ENCODE measurements at places on chromosomes 5 and 9.

DNA sequence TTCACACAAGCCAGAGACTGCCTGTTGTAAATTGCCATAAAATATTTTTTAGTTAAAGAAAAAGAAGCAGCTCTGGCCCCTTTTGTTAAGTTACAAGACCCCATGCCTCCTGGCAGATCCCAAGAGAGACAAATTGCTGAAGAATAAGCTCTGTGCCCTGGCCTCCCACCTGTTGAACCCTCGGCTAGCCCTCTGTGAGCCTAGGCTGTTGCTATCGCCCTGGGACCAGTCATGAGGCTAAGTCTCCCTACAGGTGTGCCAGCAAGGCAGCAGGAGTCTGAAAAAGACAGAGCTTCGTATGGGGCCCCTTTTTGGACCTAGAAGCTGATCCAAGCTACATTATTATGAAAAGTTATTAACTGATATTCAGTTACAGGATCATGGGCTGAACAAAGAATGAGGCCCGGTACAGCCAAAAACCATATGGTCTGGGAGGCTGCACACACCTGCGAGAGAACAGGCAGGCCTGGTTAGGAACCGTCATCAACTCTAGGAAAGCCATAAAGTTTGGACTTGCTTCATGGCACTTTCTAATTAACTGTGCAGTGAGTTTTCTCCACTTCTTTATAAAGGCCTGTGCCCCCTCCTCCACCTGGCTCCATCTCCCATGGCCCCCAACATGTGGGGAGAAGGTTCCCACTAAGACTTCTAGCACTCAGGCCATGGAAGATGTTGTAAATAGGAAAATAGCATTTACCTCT, 384.7 kb downstream of the ENC1 start:
- DNase-seq: no peak

DNA sequence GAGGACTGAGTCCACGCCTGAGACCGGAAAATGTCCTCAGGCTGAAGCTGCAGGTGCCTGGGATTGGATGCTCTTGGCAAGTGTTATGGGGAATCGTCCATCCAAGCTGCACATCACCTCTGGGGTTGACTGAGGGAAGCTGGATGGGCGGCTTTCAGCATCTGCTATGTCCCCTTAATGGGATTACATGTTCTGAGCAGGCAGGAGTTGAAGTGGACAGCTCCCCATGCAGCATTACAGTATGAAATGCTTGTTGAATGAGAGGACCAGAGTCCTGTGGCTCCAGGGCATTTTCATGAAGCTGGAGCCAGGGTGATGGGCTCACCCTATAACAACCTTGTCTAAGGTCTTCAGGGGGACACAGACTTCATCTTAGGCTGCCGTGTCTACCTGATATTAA, 270.9 kb downstream of the HSPA4 start:
- no peak for DNase-seq

DNA sequence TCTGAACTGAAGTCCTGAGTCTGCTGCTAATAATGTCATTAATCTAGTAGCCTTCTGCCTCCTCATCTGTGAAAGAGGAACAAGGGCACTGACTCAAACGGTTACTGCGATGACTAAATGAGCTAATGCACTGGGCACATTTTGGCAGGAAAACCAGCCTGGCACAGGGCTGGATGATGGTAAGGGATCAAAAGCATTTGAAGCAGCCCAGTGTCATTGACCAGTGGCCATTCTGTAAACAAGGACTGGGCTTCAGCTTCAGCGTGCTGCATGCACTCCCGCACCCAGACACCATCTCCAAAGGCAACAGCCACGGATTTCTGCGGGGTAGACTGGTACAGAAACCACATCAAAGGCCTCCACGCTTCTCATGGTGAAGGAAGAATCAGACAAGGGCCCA, 8.0 kb downstream of the GCNT4 start:
- DNase-seq: no peak

DNA sequence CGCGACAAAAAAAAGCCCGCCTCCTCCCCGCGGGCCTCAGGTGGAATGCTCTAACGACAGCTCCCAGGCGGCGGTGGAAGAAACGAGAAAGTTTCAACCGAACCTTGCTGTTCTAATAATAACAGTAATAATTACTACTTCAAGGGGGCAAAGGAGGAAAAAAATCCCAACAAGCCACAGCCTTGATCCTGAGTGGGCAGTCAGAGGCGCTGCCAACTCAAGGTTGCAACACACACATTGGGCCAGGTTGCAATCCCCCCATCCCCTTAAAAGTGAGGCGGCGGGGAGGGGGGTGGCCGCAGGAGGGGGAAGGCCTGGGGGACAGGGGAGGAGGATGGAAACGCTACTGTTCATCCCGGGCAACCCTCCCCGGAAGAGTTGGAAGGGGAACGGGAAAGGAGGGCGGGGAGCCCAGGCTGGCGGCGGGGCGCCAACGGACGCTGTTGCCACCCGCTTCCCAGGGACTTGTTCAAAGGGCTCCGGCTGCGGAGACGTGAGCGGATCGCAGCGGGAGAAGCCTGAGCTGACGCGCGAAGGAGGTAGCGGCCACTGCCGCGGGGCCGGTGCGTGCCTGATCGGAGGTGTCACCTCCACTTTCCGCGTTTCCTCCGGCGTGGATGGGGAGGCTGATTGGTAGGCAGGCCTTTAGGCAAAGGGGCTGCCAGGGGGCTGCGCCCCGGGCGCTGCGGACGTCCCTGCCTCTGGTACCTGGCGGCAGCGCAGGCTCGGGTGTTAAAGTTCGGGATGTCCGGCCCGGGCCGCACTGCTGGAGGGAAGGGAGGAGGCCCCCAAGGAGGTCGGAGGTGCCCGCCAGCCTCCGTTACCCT, 647 bp downstream of the SMARCA2 start:
- peak; percentile 67 for DNase-seq

GRCh38 chr9:134620751-134621557, 20.6 kb upstream of the COL5A1 start:
- DNase-seq: no peak

GRCh38 chr9:76336027-76336426, 58.2 kb downstream of the RFK start:
- DNase-seq: no peak

DNA sequence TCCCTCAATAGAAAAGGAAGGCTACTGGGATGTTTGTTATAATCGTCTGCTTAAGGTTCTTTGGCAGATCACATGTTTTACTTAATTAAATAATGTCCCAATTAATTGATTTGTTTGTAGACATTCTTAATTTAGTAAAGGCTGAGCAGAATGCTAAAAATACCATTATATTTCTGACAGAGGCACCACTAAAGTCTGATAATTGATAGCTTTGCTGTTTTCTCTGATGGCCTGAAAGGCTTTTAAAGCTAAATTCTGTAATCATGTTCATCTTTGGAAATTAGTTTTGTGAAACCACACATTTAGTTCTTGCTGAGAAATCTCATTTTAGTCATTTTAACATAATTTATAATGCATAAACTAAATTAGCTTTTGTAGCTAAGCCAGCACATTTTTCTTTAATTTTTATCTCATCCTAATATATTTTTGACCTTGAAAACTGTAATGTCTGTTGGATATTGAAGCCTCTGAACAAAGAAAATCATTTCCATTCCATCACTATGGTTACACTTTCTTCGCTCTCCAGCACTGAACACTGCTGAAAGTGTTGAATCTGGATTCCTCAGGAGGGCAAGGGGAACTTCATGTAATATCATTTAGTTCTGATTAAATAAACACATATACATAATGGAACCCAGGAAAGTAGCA, 329.4 kb downstream of the ELAVL2 start:
- DNase-seq: no peak

GRCh38 chr5:135218486-135218755, 180.6 kb downstream of the MACROH2A1 start:
- no peak for DNase-seq

DNA sequence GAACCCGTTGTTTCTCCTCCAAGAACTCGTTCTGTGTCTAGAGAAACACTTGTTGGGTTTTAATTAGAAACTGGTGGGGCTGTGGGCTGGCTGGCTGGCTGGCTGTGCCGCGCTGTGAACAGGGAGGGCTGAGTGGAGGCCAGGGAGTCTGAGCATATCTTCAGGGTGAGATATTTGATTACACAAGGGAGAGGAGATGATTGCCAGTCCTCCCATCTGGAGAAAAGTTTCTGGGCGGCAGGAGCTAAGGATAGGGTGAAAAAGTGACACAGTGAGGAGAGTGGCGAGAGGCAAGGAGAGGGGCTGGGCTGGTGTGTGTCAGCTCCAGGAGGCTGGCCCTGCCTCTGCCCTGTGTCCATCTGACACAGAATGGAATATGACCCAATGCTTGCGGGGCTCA, 63.0 kb downstream of the GDNF start:
- no peak for DNase-seq

DNA sequence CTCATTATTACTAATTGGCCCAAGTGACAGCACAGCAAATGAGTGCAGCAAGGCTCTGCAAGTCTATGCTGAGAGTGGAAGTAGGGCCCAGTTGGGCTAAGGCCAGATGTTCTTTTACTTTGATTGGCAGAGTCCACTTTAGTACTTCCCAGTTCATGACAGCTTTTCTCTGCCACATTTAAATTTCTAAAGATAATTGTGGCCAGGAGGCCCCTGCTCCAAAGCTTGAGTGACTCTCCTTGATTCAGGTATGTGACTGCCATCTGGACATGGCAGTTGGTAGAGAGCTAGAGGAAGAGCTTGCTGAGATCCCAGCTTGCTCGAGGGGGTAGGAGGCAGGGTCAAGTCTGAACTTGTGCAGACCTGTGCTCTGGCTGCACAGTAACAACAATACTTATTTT, 154.1 kb downstream of the CARTPT start:
- peak; percentile 50 for DNase-seq

- DNase-seq: no peak
Measured at GRCh38 chr5:78544561-78545201, 103.9 kb downstream of the LHFPL2 start.

DNA sequence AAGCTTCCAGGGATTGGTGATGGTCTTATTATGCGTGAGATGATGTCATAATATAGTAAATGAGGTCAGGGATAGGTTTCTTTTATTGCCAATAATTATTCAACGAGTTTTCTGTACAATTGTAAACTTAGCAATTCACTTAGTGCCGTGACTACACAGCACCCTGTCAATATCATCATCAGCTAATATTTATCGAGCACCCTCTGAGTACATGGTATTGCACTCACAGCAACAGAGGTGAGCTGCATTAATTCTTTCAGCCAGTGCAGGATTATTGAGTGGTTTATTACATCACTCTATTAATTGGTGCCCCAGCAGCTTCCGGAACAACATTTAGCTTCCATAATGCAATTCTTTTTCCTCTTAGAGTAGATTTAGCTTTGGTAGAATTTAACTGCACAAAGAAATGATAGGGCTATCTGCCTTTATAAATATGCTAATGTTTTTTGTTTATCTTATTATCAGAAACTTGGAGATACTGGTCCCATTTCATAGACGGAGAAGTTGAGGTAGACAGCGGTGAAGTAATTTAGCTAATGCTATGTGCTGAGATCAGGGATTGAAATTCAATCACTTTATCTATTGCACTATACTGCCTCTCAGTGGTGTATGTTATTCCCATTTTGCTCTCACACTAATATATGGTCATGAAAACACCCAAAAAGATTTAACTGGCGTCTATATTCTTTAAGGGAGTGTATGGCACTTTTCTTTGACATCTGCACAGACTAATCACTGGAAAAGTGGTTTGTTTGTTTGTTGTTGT, 726.1 kb upstream of the WWC1 start:
- DNase-seq: no peak

GRCh38 chr9:104304925-104305324, 199.1 kb upstream of the OR13F1 start:
- no peak for DNase-seq

GRCh38 chr9:102069969-102070368, 331.5 kb upstream of the GRIN3A start:
- DNase-seq: no peak

DNA sequence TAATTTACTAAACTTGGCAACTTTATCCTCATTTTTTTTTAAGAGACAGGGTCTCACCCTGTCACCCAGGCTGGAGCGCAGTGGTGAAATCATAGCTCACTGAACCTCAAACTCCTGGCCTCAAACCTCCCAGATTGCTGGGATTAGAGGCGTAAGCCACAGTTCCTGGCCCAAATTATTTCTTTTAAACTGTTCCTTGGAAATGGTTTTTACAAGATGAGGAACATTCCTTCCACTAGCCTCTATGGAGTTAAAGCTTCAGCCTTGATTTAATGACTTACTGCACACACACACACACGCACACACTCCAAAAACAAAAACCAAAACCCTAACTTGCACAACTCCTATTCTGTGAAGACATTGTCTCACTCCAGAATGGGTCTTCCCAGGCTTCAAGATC, 77.2 kb upstream of the TARS1 start:
- DNase-seq: no peak

DNA sequence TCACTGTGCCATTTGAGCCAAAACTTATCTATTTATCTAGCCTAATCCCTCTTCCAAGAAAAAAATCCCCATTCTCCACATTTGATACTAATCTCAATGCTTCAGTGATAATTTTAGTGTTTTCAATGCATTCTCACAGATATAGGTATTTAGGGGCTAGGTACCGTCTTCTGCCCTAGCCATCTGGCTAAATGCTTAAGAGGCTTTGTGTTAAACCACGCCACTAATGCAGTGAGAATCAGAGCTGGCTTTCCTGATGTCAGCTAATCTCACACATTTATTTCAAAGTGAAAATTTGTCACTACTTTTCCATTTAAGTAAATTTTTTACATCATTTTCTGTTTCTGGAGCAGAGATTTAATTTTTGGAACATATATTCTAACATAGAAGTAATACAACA, 479.7 kb downstream of the MAN2A1 start:
- DNase-seq: no peak

- no peak for DNase-seq
Measured at GRCh38 chr5:155649666-155650065, 636.1 kb downstream of the KIF4B start.

DNA sequence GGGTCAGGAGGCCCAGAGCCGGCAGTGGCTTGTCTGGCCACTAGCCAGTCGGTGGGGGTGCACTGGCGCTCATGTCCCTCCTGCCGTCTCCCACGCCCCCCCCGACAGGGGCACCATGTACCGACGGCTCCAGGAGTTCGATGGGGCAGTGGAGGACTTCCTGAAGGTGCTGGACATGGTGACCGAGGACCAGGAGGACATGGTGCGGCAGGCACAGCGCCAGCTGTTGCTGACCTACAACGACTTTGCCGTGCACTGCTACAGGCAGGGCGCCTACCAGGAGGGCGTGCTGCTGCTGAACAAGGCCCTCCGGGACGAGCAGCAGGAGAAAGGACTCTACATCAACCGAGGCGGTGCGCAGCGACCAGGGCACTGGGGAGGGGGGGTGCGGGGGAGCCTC, 8.1 kb downstream of the TTC16 start:
- DNase-seq: peak; percentile 25

DNA sequence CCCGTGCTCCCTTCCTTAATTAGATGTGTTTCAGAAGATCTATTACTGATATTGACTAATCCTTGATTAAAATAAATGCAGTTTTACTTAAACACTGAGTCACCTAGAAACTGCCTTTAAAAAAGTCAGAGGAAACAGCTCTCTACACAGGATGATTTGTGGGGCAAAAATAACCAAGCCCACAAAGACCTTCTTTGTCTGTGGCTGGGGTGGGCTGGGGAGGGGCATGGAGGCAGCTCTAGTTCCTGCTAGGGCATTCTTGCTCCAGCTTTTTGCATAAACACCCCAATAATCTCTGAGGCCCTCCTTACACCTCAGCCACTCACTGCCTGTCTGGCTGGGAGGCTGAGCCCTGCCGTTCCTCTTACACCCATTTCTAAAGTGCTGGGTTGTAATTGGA, 227.6 kb upstream of the DAP start:
- DNase-seq: no peak

- no peak for DNase-seq
Measured at GRCh38 chr9:83582029-83582428, 40.9 kb upstream of the IDNK start.

Measured in NCI-H345 (cell line).